ENCODE measurements at places on chromosomes 3 and 15.

DNA sequence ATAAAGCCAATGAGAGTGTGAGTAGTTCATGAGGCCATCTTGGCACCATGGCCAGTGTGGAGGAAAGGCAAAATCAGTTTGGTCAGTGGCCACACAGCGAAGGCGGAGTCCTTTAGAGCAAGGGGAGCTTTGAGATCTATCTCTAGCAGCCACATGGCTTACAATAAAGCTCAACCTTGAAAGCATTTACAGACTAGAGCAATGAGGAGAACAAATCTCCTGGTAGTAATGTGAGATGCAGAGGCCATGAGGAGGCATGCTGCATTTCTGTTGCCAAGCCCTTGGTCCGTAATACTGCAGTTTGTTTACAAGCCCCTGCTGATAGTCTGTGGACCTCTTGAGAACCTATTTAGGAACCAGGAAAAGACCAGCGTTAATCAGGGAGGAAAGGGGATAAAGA, 381.5 kb upstream of the C2CD4B start:
- DNase-seq = no peak

DNA sequence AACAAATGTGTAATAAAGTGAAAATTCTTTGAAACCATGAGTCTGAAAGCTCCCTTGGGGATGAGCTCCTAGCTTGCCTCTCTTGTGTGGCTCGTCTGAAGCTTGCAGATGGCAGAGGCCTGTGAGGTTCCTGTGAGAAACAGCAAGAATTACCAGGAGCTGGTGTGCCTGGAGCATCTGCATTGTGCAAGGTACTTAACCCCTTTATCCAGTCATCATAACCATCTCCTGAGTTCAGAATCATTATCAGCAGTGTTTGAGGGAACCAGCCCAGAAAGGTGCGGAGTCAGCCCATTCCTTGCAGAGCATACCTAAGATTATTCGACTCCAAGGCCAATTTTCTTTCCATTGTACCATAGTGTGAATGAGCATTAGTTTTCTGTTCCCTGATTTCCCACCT, 51.7 kb upstream of the TRA2B start:
- DNase-seq = no peak

DNA sequence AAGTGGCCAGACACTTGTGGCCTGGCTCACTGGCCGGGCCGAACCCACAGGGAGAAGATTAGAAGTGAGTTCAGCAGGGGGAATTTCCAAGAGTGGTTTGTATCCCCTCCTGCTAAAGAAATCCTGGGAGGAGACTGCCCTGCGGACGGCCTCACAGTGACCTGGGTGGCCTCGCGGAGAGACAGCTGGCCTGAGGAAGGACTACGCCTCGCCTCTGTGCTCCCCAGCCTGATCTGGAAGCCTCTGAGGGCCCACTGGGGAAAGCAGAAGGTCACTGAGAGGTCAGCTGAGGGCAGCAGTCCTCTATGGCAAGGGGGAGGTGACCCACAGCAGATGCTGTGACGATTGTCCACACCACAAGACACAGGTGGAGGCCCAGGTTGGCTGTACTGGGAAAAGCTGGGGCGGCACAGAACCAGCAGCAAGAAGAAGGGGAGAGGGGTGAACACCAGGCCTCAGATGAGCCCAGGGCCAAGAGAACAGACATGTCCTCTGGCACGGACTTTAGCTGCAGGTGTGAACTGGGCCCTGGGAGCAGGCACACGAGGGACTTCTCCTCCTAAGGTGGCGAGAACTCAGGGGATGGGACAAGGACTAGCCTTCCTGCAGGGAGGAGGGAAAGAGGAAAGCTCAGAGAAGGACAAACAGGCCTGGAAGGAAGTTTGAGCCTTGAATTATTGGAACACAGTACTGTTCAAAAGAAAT, 37.2 kb upstream of the DLG1 start:
- DNase-seq = no peak

DNA sequence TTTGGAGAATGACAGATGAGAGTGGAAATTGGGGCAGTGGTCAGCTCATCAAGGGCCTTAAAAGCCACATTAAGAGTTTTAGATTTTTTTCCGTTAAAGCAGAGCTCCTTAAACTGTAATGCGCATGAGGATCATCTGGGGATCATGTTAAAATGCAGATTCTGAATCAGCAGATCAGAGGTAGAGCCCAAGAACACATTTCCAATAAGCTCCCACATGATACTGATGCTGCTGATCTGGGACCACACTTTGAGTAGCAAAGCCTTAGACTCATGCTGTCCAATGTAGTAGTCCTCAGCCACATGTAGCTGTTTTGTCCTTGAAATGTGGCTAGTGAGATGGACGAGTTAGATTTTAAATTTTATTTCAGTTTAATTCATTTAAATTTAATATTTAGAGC, 26.3 kb upstream of the POMGNT2 start:
- DNase-seq = no peak

DNA sequence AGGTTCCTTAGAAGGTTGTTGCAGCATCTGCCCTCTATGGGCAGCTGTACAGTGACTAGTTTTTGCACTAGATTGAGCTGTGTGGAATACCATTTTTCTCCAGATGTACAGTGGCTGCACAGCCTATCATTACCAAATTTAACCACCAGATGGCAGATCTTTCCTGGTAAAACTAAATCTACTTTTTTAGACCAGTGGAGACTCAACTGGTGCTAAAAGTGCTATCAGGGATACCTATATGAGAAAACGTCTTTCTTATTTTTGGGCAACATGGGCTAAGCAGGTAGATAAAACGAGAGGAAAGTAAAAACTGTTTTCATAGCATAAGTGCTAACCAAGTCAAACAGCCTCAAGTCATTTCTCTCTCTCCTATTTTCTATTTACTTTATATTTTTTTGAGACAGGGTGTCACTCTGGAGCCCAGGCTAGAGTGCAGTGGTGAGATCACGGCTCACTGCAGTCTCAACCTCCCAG, 21.2 kb downstream of the IGSF10 start:
- DNase-seq = no peak

DNA sequence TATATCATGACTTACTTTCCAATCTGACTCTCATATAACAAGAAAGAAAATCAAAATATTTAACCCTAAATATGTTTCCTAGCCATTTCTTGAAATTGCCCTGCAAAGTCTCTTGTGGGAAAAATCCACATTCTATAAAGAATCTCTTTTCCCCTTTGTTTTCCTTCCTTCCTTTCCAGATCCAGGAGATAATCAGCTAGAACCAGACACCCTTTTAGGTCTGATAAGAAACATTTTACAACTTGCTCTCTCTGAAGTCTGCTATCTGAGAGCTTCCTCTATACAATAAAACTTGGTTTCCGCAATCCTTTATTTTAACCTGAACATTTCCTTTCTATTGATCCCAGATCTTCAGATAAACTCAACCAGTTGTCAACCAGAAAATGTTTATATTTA, 100.5 kb upstream of the RNU6-1 start:
- DNase-seq = no peak

GRCh38 chr3:65751123-65751700, 287.5 kb downstream of the MAGI1 start:
- no peak for DNase-seq

Measured in stimulated activated CD8-positive, alpha-beta memory T cell treated with anti-CD3 and anti-CD28 coated beads, Interleukin-4, amount 100 ng/mL, for 4 hours (primary cell).